ENCODE measurements at places on chromosomes 7 and 10.
A peak's percentile ranks its signal among the peaks of the same experiment; 100 is the strongest.

DNA sequence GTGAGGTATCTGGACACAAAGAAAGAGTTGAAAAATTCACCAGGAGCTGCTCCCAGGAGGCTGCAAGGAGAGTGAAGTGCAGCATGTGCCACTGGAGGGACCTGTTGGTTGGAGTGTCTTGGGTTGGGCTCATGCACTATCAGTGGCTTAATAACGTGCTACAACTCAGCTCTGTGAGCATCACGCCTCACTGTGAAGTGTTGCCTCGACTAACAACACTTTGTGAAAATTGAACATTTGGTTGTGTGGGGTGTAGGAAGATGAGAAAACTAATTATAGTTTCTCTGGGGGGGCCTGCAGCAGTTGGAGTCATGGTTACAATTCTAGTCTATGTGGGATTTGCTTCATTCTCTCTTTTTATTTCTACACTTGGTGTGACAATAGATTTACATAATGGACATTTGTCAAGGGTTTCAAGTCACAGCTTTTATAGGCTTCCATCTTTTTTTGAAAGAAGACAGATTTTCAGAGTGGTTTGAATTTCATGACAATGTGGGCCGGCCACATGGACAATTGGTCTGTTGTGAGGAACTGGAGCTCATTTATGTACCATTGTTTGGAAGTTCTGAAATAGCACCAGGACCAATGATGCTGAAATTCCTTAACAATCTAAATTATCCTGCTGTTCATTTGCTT lies 121.3 kb downstream of the RAMP3 start:
- no peak for DNase-seq

GRCh38 chr10:43131906-43132305 lies 6.3 kb upstream of the CSGALNACT2 start:
- peak; percentile 16 for DNase-seq

DNA sequence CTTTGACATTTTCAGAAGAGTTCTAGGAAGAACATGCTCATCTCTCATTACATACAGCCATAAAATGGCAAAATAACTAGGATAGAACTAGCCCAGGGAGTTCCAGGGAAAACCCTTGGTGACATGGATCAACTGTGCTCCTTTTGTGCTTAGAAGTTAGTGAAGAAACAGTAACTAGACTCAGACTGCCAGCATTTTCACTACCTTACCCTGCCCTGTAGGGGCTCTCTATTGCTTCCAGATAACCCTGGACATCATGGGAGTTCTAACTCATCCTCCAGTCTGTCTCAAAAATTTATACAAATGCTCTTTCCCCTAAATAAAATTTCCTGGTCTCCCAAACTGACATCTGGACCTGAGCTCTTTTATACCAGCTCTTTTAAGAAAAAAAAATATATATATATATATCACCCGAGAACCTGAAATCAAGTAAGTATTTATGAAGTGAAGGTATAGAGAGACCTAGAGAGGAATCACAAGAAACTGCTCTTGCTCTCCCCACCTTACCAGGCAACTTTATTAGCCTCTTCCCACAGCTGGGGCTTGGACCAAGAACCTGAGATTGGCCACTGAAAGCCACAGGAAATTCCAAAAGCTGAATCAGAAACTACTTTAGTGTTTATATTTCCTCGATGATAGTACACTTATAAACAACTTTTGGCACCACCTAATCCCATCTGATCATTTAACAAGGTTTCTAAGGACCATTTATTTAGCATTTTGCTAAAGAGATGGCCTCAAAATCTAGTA lies 101.4 kb downstream of the RELN start:
- DNase-seq = no peak

GRCh38 chr7:129170441-129171021 lies 17.9 kb upstream of the SMO start:
- DNase-seq = no peak

DNA sequence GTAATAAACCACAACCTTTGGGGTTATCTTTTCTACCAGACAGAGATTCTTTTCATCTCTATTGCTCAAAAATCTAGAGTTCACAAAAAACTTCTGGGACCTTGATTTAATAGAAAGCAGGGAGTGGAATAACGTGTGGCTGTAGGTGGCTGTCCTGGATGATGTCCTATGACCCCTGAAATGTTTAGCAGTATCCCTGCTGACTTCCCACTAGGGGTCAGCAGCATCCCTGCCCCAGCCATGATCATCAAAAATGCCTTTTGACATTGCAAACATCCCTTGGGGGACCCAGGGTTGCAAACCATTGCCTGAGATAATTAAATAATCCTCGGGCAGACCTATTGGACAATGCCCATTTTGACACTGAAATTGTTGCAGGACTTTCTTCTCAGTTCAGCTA lies 177.1 kb downstream of the USP6NL start:
- DNase-seq = no peak

DNA sequence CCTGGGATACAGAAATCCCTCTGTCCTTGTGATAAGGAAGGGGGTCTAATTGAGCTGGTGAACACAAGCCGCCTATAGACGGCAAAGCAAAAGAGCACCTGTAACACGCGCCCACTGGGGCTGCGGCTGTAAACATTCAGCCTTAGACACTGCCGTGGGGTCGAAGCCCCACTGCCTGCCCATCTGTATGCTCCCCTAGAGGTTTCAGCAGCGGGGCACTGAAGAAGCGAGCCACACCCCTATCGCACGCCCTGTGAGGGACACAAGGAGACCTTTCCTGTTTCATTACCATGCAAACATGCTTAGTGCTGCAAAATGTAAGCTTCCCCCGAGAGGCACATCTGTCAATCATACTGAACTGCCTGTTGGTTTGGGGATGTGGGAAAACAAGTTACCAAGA lies 82.1 kb downstream of the NRP1 start:
- no peak for DNase-seq

DNA sequence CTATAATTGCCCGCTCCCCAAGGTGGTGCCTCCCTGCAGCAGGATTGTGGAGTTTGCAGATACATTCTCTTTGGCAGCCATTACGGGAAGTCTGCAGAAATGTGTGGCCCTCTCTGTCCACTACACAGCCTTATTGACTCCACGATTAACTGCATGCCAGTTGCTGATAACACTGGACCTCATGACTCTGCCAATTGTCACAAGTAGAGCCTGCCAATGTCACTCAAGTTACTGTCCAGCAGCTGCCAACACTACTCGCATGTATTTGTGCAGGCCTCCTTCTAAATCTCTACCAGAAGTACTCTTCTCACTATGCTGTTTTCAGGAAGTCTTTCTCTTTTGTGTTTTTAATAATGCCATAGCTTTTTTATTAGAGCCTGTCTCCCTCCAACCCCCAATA lies 128.8 kb downstream of the PPP1R3A start:
- no peak for DNase-seq

DNA sequence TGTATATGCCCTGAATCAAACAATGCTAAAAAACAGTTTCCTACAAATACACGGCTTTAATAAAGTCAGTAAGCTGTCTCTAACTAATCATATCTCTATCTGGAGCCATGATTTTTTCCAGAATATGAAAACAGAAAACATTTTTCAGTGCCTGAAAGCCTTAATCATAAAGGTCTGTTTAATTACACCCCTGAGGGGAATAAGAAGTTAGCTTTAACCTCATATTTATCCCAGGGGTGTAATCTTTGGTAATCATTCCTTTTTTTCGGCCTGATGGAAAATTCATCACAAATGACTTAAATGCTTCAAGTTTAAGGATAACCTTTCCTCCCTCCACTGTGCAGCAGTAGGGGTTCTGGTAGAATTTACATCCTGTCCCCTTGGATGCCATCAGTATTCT lies 124.2 kb downstream of the ATE1 start:
- DNase-seq = no peak

DNA sequence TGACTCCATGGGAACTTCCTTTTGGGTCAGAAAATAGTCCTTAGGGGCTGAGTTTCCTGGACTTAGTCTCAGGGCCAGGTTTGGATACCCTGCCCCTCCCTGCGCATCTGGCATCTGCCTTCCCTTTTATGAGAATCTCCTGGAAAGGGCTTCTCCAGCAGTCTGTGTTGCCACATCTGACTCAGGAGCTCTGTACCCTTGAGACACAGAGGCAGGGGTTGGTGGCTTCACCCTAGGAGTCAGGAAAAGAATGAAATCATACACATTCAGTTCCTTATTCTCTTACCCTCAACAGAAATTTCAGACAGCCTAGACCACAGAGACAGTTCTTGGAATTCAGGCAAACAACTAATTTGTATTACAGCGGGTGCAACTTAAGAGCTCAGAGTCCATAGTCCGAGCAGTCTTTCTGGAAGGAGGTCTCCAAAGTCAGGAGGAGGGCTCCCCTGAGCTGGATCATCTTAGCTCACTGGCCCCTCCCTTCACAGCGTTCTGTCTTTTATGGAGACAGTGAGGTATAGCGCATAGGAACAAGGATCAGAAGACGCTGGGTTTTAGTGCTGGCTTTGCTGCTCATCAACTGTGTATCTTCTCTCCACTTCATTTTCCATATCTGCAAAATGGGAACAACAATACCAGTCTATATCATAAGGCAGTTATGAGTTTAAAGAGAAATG lies 3.0 kb upstream of the PLAU start:
- peak; percentile 73 for DNase-seq

DNA sequence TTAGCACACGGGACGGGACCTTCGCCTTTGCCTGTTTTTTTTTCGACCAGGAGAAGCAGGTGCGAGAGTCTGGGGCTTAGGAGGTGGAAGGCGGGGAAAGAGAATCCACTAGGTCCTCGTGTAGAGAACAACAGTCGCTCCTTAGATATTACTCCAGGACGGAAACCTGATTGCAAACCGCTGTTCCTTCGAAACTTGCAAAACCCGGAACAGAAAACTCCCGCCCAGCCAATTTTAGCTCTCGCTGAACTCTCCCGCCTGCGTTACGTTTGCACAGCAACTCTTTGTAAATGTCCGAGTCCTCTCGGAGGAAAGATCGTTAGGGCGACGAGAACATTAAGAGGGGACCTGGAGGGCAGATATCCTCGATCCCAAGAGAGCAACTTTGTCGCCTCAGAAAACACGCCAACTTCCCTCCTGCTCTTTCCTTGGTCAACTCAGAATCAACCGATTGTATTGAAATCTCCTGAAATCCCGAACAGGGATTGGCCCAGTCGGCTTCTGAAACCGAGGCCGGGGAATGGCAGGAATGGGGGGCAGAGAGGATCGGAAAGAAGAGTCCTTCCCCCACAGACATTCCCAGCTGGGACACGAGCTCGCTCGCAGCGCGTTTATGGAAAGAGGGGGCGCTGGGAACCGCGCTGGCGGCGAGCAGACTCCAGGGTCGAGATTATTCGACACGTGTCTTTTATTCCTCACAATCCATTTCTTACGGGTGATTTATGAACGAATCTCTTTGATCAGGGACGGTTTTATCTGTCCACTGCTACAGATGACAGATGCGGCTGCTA lies 9.9 kb downstream of the TWIST1 start:
- peak; percentile 66 for DNase-seq

DNA sequence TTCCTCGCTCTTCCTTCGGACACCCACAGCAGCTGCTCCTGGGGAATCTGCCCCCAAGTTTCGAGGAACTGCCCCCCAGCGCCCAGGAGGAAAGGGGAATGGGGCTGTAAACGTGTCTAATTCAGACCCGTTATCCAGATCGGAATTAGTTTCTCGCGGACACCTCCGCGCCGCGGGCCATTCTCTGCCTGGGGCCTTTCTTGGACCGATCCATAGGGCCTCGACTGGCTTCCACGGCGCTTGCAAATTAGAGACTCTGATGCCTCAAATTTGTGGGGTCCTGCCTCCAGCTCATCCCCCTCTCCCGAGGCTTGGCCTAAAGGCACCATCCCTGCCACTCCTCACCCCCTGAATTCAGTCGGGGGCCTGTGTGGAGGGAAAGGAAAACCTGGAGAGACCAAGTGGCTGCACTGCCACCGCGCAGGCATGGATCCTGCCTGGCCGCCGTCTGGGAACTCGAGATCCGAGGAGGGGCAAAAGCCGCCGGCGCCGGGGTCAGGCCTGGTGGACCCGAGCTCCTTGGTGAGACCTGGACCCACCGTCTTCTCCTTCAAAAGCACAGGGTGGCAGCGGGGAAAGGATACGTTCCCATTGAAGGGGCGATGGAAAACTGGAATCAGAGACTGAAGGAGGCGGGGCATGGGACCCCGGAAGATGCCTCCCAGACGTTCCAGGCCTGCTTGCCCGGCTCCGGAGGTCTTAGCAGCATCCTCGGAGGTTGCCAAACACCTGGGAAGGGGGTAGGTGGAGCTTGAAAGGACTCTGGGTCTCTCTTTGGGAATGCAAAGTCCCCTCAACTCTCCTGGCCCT lies 13.7 kb downstream of the LBX1 start:
- no peak for DNase-seq

GRCh38 chr10:128047991-128048818 lies 78.0 kb downstream of the MKI67 start:
- peak; percentile 67 for DNase-seq

DNA sequence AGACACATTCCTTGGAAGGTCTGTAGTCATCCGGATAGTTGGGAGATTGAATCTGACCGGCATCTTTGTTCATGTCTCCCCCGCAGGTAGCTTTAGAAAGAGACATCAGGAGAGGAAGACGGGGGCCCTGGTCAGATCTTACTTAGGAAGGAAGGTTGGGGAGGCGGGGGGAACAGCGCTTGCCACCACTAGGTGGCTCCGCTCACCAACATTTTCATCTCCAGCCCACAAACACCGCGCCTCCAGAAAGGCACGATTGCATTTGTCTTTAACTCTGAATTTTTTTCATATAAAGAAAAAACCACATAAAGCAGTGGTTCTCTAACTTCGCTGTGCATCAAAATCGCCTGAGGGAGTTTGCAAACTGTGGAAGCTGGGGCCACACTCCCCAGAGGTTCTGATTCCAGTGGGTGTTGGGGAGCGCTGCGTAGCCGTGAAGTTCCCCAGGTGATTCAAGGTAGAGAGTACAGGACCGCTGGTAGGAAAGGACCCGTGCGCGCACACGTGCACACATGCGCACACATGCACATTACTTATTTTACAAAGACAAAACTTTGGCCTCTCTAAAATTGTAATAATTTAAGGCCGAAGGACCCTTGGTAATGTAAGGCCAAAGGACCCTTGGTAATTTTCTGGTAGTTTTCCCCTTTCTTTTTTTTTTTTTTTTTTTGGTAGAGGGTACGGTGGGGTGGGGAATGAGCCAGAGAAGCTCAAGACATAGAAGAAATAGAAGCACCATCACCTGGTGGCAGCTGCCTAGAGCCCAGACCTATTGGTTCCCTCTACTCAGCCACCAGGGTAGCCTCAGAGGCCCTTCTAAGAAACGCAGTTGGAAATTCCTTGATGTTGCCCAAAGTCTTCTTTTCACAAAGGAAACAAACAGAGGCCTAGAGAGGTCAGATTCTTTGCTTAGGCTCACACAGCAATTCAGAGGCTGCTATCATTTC lies 37.4 kb upstream of the OPALIN start:
- DNase-seq = peak; percentile 78

GRCh38 chr10:93463723-93464476 lies 18.2 kb downstream of the MYOF start:
- peak; percentile 75 for DNase-seq

GRCh38 chr7:854118-854775 lies 22.0 kb downstream of the SUN1 start:
- no peak for DNase-seq

- DNase-seq = no peak
Observed at GRCh38 chr7:122528879-122529481, 169.9 kb downstream of the RNF133 start.

DNA sequence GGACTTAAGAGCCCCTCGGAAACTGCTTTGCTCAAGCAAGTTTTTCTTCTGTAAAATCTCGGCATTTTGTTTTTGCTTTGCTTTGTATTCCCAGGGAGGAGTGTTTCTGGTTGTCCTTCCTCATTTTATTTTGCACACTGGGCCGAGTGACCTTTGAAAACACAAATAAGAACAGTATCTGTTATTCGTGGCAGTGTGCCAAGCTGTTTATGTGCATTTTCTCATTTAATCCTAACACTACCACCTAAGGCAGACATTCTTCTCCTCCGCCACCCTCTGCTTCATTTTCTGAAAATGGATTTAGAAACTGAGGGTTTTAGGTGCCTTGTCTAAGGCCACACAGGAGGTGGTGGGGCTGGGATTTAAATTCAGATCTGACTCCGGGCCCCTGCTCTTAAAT lies 218.5 kb downstream of the TCF7L2 start:
- DNase-seq = no peak
